ENCODE measurements at places on chromosomes 4 and X.

GRCh38 chr4:72770708-72771107 is 201.7 kb upstream of the ADAMTS3 start:
- ATAC-seq, result no peak

DNA sequence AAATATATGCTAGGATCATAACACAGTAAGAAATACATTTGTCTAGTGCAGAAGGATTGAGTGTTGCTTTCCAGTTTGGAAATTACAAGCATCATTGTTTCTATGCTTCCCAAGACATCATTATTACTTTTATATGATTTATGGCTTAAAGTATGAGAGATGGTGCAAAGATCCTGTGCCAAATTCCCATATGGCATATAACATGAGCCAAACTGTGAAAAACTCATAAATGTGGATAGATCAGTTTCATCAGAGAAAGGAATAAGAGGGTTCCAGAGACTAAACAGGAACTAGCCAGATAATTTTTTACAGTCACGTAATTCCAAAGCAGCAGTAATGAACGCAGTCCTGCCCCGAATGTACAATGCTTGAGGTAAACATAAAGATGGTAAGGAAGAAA is 126.3 kb downstream of the PRDM5 start:
- no peak for ATAC-seq

GRCh38 chrX:46169808-46170207 is 375.4 kb downstream of the ZNF674 start:
- ATAC-seq, result no peak

DNA sequence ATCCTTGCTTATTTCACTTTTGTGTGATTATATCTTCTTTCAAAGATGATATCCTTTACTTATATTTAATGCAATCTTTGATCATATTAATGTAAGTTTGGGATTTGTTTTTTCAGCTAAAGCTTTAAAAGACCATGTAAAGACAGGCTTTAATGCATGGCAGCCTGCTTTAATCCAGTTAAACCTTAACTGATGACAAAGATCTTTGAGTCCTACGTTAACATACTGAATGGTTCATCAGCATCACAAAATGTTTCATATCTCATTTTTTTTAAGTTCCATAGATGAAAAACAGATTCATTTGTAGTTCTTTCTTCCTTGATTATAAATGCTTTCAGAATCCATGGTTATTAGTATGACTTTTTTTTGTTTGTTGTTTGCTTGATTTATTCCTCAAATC is 1102.8 kb downstream of the FSTL5 start:
- ATAC-seq, result no peak

GRCh38 chr4:164012396-164013027 is 518.0 kb downstream of the TMA16 start:
- peak; percentile 45 for ATAC-seq

DNA sequence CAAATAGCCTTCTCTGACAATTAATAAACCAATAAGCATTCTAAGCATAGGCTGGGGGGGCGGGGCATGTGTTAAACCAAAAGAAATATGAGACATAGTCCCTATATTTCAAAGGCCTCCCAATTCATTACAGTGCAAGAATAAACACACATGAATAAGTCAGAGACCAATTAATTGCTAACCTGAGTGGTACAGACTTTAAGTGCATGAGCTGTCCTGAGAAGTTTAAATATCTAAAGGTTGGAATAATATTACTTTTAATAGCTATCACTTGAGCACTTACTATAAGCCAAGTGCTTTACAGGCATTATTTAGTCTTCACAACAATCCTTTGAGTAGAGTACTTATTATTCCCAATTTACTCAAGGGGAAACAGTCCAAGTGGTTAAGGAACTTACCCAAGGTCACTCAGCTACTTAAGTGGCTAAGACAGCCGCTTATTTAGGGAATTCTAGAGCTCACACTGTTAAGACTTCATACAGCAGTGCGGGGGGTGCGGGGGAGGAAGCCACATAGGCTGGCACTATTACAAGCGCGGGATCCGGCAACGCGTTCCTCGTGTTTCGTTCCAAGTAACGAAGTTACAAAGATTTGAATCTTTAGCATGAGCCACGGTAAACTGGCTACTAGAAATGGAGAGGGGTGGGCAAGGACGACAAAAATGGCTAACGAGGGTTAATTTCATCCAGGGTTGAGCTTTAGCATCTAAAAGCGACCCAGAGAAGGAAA is 1.4 kb downstream of the THOC2 start:
- ATAC-seq, result no peak

GRCh38 chrX:20829665-20830491 is 544.3 kb upstream of the CNKSR2 start:
- peak; percentile 88 for ATAC-seq

GRCh38 chrX:101977106-101977505 is 45.3 kb upstream of the ZMAT1 start:
- no peak for ATAC-seq

DNA sequence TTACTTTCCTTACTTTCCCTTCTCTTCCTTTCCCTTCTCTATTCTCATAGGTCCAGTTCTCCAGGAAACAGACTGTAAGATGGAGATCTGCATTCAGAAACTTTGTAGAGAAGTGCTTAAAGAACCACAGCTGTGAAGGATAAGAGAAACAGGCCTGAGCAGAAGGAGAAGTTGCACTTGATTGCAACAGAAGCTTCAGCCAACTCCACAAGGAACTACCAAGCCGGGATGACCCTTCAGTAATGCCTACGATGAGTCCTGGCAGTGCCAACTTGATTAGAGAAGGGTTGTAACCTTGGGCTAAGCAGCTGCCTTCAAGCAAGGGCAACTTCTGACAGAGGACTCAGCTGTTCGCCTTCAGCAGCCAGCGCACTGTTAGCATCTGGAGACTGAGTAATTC is 413.3 kb upstream of the RASGEF1B start:
- ATAC-seq, result no peak

DNA sequence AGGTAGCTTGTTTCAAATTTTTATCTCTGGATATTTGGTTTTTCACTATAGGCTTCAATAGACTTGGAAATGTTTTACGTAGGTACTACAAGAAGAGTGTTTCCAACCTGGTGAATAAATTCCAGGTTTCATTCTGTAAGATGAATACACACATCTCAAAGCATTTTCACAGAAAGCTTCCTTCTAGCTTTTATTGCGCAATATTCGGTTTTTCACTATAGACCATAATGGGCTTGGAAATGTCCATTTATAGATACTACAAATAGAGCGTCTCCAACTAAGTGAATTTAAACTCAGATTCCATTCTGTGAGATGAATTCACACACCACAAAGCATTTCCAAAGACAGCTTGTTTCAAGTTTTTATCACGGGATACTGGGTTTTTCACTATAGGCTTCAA is 857.7 kb upstream of the HS3ST1 start:
- no peak for ATAC-seq

GRCh38 chrX:120457766-120458180 is 11.3 kb downstream of the LAMP2 start:
- peak; percentile 41 for ATAC-seq

DNA sequence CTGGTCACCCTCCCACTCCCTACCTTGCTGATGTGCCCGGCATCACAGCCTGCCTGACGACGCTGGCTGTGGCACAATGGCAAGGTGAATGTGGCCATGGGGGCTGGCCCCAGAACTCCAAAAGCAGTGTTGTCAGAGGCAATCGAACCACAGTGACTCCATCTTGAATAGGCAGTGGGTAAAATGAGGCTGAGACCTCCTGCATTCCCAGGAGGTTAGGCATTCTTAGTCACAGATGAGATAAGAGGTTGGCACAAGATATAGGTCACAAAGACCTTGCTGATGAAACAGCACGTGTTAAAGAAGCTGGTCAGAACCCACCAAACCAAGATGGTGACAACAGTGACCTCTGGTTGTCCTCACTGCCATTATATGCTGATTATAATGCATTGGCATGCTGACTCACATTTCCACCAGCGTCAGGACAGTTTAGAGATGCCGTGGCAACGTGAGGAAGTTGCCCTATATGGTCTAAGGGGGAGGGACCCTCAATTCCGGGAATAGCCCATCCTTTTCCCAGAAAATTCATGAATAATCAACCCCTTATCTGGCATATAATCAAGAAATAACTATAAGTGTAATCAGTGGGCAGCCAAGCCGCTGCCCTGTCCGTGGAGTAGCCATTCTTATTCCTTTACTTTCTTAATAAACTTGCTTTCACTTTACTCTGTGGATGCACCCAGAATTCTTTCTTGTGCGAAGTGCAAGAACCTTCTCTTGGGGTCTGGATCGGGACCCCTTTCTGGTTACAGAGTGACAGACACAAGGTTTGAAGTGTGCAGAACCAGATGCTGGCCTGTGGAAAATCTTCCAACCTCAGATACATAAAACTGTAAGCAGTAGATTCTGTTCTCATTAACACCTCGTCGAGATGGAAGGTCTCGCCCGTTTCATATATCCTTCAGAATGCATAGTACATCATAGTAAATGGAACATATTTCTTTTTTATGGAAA is 26.8 kb upstream of the CLDN24 start:
- ATAC-seq, result peak; percentile 79

DNA sequence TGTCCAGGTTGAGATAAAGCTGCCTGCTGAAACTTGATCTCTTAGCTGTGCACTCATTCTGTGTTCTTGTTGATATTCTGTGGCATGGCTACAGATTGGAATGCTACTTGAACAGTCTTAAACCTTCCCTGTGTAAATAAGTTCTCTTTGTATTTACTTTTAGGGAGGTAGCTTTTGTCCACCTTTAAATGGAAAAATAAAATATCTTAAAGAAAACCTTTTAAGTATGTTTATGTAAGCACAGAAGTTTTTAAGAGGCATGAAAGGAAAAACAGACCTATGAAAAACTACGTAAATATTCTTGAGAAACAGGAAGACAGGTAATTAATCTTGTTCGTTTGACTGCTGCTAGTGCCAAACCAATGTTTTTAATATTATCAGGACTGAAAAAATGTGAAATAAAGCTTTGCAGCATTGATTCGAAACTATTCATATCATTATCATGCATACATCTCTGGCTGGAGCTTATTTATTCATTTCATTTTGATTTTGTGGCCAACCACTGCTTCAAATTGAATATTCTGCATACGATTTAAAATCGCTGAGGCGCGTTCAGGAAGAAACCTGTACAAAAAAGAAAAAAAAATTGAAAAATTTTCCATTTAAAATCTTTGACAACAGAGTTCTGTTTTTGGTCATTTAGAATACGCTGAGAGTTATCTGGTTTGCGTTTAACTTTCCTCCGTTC is 17.8 kb downstream of the HSD17B13 start:
- peak; percentile 85 for ATAC-seq

DNA sequence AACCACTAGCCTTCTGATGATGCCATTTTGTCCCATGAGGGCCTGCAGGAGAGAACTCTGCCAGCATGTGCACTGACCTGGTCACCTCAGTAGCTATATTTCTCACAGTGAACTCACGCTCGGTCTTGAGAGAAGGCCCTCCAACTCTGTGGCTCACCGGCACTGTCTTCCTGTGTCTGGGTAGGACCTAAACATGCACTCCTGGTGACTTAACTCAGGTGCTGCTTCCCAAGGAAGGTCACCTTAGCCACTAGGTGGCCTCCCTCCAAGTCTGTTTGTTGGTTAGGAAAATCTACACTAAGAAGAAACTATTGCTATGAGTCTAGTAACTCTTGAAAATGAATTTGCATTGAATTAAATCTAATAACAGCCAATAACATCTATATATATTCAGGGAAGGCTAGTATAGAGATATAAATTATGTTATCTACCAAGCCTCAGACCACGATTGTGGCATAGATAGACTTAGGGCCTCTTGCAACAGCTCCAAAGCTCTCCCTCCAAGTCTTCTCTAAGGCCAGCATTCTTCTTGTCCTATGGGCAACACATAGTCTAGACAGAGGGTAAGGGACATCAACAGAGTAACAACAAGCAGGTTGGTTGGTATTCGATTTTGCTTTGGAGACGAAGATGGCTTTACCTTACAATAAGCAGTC is 24.7 kb downstream of the TLR10 start:
- no peak for ATAC-seq

- ATAC-seq, result no peak
These were observed 2.1 kb upstream of the PRSS12 start for GRCh38 chr4:118354913-118355312.

DNA sequence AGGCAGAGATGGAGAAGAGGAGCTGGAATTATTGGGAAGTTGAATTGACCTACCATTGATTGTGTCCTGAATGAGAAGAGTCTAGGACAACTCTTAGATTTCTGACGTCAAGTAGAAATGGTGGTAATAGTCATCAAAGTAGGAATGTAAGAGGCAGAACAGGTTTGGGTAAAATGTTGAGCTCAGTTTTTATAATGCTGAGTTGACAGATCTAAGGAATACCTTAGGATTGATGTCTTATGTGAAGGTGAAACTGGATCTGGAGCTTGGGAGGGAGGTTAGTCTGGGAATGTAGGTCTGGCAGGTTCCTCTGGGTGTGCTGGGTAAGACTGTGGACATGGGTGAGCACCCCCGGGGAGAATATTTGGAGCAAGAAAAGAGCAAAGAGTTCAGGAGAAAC is 31.9 kb downstream of the JADE1 start:
- ATAC-seq, result no peak

- ATAC-seq, result peak; percentile 36
These were observed 47.9 kb upstream of the BLTP1 start for GRCh38 chr4:122104184-122104583.

DNA sequence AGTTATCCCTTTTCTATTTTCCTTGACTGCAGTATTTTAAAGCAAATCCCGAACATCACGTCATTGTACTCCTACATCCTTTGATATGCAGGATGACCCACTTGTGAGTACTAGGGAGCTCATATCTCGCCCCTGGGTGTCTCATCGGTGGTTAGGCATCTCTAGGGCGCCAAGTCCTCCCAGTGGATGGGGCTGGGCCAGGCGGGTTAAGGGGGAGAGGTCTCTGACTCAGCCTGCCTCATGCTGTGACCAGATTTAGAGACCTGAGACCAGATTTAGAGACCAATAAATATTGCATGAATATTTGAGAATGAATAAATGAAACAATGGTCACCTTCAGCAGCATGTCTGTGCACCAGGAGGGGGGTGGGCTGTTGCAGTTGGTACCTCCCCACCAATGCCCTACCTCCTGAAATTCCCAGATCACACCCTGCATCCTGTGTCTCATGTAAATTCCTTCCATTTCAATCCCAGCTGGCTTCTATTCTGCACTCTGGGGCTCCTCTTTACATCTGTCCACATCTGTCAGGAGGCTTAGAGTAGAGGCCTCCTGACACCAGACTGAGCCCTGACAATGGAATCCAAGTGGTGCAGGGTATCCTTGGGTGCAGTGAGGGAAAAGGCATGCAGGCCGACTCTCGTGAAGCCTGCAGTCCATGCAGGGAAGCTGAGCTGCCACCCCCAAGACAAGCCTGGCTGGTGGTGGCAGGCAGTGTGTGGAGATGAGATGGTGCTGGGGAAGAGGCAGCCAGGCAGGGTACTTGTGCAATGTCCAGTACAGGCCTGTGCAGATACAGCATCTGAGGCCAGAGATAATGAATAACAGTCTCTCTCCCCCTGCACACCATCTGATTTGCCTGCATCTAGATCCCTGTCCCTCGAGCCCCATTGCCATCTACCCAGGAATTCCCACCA is 5.2 kb downstream of the APLN start:
- no peak for ATAC-seq

DNA sequence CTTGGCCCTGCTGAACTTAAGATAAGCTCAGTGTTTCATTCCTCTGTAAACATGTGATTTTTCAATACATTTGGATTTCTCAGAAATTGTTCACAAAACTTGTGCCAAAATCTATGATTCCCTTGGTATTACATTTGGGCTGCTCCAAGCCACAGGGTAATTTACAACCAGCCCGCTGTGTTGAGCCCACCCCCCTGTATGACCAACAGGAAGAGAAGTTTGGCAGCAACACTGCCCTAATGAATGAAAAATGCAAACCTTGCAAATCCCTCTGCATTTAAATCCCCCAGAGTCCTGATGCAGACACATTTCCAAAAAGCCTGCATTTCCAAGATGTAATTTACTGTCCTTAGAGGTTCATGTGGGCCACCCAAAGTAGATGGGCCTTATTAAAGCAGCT is 34.1 kb upstream of the GAB1 start:
- ATAC-seq, result no peak
